Right cardiac atrium (tissue), 5 donors: ENCODE measurements at places on chromosomes 6 and 20.

- DNase-seq: no peak
Measured at GRCh38 chr6:89966228-89966544, 71.9 kb downstream of the GJA10 start.

- DNase-seq: no peak
Measured at GRCh38 chr20:19890445-19891051, 126.6 kb upstream of the NAA20 start.

DNA sequence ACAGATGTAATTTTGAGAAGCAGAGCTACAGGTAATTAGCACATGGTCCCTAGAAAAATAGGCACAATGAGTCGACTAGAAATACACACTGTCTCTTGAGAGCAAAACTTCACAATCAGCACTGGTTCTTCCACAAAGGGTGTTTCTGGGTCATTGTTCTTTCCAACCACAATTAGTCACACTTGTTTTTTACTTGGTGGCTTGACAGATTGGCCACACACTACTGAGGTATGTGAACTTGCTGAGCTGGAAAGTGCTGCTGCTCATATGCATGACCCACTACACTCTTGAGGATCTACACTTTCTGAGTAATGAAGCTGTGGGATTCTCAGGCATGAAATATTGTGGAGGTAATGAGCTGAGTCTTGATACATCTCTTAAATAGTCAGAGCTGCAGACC lies 347.7 kb downstream of the BCKDHB start:
- DNase-seq: no peak

GRCh38 chr6:69622230-69622629 lies 174.6 kb downstream of the LMBRD1 start:
- DNase-seq: no peak

GRCh38 chr20:8855315-8855714 lies 213.6 kb upstream of the PLCB4 start:
- peak; percentile 49 for DNase-seq

DNA sequence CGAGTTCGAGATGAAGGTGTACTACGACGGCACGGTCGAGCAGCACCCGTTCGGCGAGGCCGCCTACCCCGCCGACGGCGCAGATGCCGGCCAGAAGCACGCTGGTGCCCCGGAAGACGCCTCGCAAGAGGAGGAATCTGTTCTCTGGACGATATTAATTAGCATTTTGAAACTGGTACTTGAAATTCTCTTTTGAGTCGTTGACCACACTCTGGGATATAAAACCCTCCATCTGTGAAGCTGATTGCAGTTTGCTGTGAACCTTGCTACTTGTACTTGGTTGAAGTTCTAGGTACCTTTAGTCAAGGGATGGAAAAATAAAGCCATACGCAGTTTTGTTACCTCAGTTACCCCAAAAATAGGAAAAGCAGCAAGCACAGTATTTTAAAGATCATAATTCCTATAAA lies 917 bp downstream of the C6orf120 start:
- DNase-seq: no peak
